ENCODE measurements at places on chromosomes 5 and 9.
A peak's percentile ranks its signal among the peaks of the same experiment; 100 is the strongest.

GRCh38 chr9:97990259-97990658, 7.1 kb downstream of the ANP32B start:
- no peak for DNase-seq

GRCh38 chr5:168137265-168137664, 154.2 kb upstream of the WWC1 start:
- DNase-seq, result no peak

DNA sequence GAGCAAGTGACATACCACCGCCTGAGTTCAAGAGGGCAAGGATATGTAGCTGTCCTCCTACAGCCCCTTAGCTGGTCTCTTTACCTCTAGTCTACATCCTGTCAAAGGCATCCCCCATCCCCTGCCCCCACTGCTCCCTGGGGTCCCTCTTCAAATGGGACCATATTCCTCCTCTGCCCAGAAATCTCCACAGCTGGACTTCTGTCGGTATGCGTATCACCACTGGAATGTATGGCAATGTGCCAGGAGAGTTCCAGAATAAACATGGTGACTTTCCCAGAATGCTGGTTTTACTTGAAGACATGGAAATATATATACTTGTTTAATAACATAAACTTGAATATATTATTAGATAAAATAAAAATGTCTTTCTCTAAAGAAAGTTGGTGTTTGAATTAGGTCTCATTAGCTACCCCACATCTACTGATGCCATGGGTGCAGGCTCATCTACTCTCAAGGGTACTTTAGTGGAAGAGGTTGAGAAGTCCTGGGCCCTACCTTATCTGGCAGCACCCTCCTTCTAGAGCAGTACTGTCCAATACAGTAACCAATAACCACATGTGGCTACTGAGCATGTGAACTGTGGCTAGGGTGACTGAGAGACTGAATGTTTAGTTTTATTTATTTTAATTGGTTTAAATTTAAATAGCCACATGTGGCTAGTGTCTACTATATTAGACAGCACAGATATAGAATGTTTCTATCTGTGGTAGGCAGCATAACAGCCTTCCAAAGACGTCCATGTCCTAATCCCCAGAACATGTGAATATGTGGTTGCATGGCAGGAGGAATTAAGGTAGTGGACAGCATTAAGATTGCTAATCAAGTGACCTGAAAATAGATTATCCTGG, 181.7 kb upstream of the SLC30A5 start:
- no peak for DNase-seq

GRCh38 chr9:99565203-99565602, 256.5 kb upstream of the NR4A3 start:
- DNase-seq, result no peak

DNA sequence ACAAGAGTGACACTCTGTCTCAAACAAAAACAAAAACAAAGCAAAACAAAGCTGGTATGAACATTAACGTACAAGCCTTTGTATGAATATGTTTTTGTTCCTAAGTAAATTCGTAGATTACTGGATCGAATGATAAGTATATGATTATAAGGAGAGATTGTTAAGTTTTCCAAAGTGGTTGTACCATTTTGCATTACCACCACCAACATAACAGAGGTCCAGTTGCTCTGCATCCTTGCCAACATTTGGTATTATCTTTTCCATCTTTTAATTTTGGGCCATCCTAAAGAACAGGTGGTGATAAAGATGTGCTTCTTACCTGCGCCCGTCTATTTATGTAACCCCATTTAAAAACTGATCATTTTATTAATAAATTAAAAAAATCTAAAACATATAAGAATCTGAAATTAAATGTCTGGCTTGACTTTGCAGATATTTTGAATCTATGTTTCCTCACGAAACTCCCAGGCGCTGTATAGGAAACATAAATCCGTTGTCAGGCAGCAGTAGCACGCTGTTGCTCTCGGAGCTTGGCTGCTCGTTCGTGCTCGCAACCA, 593 bp upstream of the NAA35 start:
- DNase-seq, result no peak

- DNase-seq, result no peak
Measured at GRCh38 chr9:83432104-83432627, 106.0 kb downstream of the FRMD3 start.

- DNase-seq, result no peak
Measured at GRCh38 chr9:70066874-70067273, 23.2 kb downstream of the MAMDC2 start.

DNA sequence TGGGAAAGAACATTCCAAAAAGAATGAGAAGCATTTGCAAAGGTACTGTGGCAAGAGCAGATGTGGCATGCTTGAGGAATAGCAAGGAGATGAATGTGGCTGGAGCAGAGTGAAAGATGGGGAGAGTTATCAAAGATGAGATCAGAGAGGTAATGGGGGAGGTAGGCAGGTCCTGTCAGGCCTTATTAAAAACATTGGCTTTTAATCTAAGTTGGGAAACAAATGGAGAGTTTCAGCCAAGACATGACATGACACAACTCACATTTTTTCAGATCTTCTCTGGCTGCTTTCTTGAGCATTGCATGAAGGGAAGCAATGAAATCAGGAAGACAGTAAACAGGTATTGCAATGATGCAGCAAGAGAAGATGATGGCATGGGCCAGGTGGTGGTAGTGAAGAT, 120.3 kb downstream of the MUSK start:
- no peak for DNase-seq

- DNase-seq, result no peak
Measured at GRCh38 chr5:66299463-66299862, 155.4 kb downstream of the SREK1 start.

DNA sequence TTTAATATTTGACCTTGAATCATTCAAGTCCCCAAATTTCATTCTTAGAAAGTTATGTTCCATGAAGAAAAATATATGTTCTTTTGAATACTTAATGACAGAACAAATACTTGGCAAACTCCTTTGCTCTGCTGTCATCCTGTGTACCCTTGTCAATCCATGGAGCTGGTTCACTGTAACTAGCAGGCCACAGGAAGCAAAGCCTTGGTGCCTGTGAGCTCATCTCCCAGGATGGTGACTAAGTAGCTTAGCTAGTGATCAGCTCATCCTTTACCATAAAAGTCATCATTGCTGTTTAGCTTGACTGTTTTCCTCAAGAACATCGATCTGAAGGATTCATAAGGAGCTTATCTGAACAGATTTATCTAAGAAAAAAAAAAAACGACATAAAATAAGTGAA, 65.4 kb downstream of the WDR41 start:
- DNase-seq, result no peak

DNA sequence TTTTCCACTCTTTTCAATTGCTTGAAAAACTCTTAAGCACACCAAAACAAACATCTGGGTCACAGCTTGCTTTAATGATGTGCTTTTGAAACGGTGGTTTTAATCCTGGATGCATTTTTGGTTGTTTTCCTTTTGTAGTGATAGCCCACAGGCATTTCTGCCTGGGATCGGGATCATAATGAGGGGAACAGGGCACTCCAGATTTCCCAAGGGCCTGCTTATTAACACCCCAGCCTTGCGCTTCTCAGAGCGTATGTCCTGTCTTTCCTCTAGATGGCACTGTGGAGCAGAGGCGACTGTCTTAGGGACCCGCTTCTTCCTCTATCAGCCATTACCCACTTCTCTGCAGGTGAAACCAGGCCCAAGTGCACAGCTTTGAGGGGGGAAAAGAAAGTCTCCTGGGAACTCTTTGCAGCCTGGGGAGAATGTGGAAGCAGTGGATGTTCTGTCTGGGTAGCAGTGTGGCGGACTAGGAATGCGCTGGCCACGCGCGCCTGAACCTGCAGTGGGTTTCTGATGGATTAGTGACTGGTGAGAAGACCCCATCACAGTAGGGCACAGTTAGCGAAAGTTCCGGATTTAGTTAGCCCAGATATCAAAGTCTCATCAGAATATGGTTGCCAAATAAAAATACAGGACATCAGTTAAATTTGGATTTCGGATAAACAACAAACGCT, 190.1 kb downstream of the GNA14 start:
- peak; percentile 42 for DNase-seq

DNA sequence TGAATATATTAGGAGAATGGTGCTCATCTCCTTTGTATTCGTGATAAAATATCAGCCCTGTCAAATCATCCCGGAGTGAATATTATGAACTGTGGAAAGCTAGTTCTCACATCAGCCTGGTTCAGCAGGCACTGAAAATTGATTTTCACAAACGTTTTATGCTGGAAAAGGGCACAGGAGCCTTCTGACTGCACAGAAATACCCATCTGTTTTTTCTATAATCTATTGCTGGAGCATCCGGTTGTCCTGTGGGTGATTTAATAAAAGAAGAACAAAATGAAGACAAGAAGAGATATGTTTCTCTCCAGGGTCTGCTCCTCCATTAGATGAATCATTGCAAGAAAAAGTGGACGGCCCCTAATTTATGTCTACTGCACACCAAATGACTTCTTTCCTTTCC, 85.3 kb downstream of the PRLR start:
- no peak for DNase-seq

DNA sequence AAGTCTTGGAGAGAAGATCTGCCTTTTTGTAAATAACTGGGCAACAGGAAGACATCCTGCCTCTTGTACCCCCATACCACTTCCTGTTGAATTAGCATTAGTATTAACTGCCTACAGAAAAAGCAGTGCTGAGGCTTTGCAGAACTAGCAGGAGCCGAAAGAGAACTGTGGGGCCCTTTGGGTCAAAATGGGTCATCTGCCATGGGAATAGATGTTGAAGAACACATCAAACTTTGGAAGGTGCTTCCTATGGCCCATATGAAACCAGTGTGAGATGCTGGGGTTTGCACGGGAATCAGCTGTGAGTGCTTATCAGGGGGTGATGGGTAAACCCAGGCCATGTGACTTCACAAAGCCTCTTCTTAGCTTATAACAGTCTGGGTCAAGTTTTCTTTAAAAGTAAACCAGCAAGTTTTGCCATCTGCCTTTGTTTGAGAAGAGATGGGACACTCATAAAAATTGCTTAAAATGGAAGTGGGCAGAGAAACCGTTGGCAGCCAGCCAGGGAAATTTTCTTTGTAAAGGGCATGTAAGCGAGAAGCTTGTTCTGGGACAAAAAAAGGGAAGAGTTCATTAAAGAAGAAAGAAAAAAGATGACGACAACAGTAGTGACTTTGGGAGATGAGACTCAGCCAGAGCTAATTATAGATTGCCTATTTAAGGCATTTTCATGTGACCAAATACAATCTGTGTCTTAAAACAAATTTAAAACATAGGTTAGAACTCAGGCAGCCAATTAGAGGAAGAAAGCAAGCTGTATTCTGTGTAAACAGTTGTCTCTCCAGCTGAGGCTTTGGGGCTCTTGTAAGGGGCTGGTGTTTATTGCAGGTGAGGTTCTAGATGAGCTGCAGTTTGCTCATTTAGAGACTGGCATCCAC, 4.4 kb downstream of the SLC25A25 start:
- no peak for DNase-seq

GRCh38 chr5:81829242-81829641, 78.3 kb upstream of the SSBP2 start:
- no peak for DNase-seq

- DNase-seq, result no peak
Measured at GRCh38 chr9:134210908-134211810, 46.8 kb upstream of the RNU6ATAC start.

DNA sequence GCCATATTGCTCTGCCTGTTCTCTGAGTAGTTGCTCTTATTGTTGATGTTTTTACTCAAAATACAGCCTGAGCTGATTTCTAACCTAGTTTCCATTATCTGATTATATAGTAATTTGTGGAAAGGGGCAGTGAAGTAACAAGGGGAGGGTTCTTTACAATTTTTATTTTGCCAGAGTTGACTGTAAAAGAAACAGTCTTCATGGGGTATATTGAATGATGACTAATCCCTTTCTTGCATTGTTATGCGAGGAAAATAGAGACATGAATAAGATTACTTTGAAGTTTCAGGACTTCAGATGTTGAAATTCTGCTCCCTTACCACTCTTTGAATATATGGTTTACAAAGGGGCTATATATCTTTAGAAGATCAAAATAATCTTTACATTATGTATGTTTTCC, 9.1 kb upstream of the LRRC70 start:
- DNase-seq, result no peak

GRCh38 chr5:117776977-117777376, 1202.4 kb upstream of the SEMA6A start:
- DNase-seq, result no peak

- no peak for DNase-seq
Measured at GRCh38 chr9:114834386-114834785, 28.5 kb upstream of the TNFSF15 start.

GRCh38 chr5:135004376-135004775, 29.7 kb downstream of the PITX1 start:
- DNase-seq, result no peak

GRCh38 chr5:141567513-141568117, 51.2 kb downstream of the DIAPH1 start:
- DNase-seq, result no peak

DNA sequence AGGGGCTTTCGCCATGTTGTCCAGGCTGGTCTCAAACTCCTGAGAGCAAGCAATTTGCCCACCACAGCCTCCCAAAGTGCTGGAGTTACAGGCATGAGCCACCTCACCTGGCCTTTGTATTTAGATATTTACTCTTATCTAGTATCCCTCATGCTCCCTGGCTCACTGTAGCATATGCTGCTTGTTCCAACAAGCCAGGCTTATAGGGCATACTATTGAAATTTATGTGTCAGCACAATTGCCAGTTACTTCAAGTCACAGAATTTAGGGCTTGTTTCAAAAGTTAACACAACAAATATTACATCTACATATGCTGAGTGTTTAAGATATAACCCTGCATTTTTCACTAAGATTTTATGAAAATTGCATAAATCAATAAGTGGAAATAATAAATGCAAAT, 469.2 kb upstream of the ZNF608 start:
- no peak for DNase-seq

DNA sequence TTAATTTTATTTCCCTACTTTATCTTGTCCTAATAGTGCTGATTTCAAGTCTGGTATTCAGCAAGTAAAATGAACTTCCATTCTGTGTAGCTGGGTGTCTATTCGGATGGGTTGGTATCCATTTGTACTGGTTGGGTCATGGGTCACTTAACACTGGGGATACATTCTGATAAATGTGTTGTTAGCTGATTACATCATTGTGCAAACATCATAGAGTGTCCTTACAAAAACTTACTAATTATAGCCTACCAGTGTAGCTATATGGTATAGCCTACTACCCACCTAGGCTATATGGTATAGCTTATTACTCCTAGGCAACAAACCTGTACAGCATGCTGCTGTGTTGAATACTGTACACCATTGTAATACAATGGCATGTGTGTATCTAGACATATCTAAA, 1373.7 kb upstream of the DMAC1 start:
- no peak for DNase-seq
